AG09309 (cell line): ENCODE measurements at places on chromosomes 7 and 10.

GRCh38 chr10:36604316-36604715 lies 521.1 kb upstream of the ANKRD30A start:
- no peak for DNase-seq

- peak; percentile 59 for DNase-seq
Measured at GRCh38 chr10:75959209-75959608, 527.8 kb downstream of the LRMDA start.

- peak; percentile 52 for DNase-seq
Measured at GRCh38 chr10:30413996-30414576, 19.9 kb upstream of the MAP3K8 start.

DNA sequence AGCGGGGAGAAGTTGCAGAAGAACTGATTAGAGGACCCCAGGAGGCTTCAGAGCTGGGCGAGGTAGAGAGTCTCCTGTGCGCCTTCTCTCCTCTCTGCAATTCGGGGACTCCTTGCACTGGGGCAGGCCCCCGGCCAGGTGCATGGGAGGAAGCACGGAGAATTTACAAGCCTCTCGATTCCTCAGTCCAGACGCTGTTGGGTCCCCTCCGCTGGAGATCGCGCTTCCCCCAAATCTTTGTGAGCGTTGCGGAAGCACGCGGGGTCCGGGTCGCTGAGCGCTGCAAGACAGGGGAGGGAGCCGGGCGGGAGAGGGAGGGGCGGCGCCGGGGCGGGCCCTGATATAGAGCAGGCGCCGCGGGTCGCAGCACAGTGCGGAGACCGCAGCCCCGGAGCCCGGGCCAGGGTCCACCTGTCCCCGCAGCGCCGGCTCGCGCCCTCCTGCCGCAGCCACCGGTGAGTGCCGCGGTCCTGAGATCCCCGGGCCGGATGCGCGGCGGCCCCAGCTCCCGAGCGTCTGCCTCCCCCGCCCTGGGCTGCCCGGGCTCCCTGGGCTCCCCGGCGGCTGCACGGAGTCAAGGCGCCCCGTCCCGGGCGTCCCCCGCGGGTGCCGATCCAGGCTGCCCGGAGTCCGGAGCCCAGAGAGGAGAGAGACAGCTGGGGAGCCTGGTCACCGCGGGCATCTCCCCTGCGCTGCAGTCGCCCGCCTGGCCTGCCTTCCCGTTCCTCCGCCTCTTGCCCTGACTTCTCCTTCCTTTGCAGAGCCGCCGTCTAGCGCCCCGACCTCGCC lies at the start of gene PLAU:
Gene PLAU (plus strand): TSS at position 369 of the 789 bp plus-strand sequence. CDS start 424 bp downstream, outside the sequence.
- DNase-seq, result no peak

DNA sequence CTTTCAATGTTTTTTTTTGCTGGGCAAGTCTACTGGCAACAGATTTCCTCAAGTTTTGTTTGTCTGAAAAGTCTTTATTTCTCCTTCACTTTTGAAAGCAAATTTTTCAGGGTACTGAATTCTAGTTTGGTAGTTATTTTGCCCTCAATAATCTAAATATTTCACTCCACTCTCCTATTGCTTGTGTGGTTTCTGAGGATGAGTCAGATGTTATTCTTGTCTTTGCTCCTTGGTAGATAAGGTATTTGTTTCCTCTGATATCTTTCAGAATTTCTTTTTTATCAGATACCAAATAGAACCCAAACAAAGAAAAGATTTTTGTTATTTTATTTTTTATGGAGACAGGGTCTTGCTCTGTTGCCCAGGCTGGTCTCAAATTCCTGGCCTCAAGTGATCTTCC lies 99.2 kb upstream of the MALRD1 start:
- no peak for DNase-seq

GRCh38 chr10:6049031-6049400 lies 13.2 kb downstream of the IL2RA start:
- DNase-seq, result no peak

DNA sequence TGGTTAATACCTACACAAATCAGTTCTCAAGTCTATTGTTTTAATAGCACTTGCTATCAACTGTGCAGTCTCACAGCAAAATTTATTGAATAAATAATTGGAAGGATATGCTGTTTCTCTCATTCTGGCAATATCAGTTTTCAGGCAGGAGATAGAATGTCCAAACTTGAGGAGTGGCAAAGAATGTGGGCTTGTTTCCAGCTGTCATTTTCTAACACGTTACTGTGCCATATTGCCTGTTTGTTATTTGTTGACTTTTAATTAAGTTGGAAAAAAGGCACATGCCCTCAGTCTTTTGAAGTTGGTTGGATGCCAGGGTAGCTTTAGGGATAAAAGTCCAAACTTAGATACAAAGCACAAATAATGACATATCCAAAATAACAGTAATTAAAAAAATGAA lies 52.2 kb downstream of the MAGI2 start:
- DNase-seq, result no peak

DNA sequence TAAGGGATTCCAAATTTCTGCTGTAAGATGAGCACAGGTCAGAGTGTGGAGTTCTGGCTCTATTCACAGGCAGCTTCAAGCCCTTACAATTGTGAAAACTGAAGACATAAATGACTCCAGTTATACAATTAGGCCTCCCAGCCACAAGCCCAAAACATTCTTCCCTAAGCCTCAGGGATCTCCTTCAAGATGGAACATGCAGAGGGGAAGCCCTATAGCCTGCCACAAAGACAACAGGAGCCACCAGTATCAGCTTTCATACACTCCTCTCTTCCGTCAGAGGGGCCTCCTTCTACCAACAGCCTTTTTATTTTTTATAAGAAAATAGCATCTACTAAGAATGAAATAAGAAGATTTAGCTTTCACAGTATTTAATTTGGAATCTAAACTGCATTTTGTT lies 46.5 kb downstream of the DLD start:
- no peak for DNase-seq

DNA sequence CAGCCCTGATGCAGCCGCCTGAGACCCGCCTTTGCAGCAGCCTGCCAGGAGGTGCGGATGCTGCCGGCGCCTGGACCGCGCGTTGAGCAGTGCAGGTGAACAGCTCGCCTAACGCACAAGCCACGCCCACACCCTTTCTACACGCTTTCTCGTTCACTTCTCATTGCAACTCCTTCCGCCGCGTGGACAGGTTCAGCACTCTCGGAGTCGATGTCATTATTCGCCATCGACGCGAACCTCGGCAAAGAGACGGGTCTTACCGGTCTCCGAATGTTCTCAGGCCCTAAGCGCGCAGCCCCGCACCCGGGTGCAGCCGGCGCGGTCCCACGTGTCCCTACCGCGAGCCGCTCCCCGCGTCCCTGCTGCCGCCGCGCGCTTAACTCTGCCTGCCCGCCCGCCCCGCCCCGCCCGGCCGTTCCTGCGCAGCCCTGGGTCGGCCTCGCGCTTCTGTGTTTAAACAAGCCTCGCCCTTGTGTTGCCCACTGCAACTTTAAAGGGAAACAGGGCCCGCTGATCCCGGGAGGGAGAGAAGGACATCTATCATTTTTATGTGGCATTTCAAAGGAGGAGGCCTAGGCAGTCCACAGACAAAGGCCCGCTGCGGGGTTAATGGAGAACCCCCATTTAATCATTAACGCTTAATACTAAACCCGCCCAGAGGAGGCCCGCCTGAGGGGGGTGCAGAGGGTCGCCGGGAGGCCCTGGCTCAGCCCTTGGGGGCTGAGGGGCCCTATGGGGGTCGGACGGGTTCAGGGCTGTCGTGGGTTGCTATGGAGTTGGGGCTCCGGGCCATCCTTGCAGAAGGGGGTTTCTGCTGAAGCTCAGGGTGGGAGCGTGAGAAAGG lies 128.5 kb downstream of the WDR11 start:
- DNase-seq, result no peak

DNA sequence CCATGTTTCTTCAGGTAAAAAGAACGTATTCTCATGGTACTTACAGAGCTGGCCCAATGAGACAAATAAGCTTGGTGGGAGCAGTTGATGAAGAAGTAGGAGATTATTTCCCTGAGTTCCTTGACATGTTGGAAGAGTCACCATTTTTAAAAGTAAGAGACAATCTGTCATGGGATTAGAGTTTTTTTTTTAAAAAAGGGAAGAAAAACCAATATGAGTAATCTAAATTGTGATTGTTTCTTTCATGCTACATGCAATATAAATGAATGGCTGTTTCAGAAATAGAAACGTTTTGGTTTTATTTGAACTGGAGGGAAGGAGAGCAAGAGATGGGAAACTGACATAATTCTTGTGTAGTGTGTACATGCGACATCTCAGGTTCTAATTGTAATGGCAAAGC lies 32.8 kb downstream of the TMEM60 start:
- no peak for DNase-seq

GRCh38 chr10:131424053-131424452 lies 112.5 kb upstream of the TCERG1L start:
- no peak for DNase-seq

GRCh38 chr10:3258394-3258793 lies 85.8 kb upstream of the PITRM1 start:
- DNase-seq, result no peak

- peak; percentile 23 for DNase-seq
Measured at GRCh38 chr10:124414076-124414475, 4.6 kb downstream of the OAT start.

DNA sequence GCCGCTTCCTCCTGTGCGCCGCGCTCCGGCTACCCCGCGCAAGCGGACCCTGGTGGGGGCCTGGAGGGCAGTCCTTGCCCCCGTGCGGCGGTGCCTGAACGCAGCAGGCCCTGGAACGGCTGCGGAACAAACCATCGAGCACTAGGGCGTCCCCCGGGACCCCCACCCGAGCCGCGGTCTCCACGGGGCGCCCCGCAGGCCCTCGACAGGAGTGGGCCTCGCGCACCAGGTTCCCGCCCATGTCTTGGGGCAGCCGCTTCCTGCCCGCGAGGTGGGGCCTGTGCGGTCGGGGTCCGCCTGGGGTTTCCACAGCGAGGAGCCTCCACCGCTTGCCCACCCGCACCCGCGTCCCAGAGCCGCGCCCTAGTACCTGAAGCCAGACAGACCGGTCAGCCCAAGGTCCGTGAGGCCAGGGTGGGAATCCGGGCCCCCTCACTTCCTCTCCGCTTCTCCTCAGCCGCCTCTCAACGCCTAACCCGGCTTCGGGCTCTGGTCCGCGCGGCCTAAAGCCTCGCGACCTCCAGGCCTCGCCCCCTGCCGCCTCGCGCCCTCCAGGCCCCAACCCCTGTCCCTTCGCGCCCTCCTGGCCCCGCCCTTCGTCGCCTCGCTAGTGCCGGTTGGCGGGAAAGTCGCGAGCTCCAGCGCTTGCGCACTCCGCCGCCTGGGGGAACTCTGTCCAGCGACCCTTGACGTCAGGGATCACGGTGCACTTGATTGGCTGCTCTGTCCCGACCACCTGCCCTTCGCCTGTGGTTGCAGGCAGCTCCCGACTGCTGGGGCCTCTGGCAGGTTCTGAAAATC lies 7.0 kb upstream of the GBX1 start:
- no peak for DNase-seq

GRCh38 chr7:50684713-50685075 lies 98.0 kb downstream of the GRB10 start:
- no peak for DNase-seq

DNA sequence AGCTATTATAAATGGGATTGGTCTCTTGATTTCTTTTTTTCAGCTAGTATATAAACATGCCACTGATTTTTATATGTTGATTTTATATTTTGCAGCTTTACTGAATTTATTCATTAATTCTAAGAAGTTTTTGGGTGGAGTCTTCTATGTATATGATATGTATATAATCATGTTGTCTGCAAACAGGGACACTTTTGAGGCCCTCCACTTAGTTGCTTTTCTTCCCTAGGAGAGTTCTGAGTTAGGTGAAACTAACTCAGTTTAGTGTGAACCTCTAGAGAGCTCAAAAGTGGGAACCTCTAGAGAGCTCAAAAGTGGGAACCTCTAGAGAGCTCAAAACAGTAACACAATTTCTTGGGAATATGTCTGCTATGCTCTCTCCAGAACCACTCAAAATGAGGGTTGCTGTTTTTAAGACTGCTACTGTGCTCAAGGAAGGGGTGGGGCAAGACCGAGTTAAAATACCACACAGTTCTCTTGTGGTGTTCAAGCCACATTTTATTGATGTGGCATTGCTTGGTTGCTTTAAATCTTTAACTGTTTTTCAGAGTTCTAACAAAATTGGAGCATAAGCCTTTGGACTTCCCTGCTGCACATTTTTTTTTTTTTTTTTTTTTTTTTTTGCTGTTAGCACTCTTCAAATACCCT lies 13.2 kb downstream of the CCDC7 start:
- DNase-seq, result no peak

GRCh38 chr7:65927489-65928448 lies 54.2 kb downstream of the GUSB start:
- DNase-seq, result no peak

DNA sequence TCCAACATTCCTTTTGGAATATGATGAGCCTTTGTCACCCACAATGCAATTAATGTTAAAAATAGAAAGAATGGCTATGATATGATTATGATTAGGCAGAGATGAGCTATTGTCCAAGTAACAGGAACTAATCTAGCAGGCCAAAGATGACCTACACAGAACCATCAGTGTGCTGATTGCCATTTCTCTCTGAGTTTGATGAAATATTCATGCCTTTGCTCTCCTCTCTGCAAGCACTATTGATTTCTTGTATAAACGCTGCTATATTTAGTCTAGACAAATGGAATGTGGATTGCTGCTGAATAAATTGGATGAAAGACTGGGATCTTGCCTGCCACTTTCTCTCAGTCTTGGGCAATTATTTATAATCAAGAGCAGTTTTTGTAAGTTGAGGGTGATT lies 85.4 kb downstream of the HDAC9 start:
- no peak for DNase-seq

GRCh38 chr10:108749042-108749441 lies 1174.3 kb downstream of the XPNPEP1 start:
- DNase-seq, result no peak

GRCh38 chr10:109474261-109474660 lies 449.1 kb downstream of the XPNPEP1 start:
- no peak for DNase-seq

DNA sequence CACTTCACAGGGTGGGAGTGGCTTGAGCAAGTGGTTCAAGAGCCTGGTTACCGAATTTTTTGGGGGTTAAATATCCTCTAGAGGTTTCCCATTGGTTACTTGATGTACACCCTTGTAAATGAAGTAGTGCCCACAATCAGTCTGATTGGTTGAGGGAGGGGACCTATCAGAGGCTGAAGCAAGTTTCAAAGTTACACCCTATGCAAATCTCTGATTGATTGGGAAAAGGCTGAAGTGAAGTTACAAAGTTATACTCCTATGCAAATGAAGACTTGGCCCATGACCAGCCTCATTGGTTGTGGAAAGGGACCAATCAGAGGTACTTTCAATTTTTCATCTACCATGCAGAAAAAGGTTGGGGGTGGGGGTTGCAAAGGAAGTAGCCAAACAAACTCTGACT lies 34.7 kb downstream of the UBE2D4 start:
- no peak for DNase-seq

GRCh38 chr10:87505366-87506111 lies 846 bp downstream of the MINPP1 start:
- DNase-seq, result no peak

GRCh38 chr10:52570490-52570889 lies 202.1 kb downstream of the MBL2 start:
- no peak for DNase-seq

DNA sequence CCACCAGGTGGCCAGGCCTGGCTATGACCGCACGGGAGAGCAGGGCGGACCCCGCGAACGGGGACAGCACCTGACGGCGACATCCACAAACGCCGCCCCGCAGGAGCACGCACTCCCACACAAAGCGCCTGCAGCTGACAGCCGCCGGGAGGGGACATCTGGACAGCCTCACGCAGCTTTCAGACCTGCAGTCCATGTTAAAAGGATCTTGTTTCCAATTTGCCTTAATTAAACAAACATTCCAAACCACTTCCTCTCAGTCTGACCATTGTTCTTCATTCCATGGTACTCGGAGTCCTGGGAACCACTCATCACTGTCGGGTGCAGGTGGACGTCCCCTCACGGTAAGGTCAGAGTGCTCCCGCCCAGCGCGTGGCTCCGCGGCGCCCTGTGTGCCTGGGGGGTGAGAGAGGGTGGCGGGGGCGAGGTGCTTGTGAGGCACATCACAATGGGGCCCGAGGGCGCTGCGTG lies 5.9 kb upstream of the GPER1 start:
- no peak for DNase-seq
